Activated T-cell treated with anti-CD3 and anti-CD28 coated beads for 4 hours (primary cell): ENCODE measurements at places on chromosomes 2 and 18.

GRCh38 chr2:228426502-228427216, 245.2 kb upstream of the SPHKAP start:
- DNase-seq = no peak

DNA sequence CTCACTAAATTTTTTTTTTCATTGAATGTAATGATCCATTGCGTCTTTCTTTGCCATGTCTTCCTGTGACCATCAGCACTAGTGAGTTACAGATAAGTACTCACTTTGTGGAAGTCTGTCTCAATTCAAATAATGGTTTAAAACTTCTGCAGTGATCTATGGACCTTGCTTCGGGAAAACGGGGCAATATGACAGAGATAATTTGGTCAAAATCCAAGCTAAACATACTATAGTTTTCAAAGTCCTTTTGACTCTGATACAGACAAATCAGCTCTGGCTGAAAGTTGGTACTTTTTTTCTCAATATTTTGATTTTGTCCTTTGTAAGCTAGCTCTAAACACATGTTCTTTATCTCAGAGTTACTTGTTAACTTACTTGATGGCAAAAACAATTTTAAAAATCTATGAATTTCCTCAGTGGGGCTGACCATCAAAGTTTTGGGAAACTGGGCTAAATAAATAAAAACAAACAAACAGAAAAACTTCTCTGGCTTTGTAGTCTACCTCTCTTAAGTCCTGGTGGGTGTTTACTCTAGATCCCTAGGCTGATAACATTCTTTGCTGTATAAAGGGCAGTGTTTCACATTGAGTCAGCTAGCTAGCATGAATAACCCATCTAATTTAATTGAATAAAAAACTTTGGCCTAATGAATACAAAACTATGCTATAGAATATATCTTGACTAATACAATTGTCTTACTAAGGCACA, 327.6 kb downstream of the RDH14 start:
- no peak for DNase-seq

GRCh38 chr2:132670496-132671150, 618 bp upstream of the LYPD1 start:
- DNase-seq = no peak

DNA sequence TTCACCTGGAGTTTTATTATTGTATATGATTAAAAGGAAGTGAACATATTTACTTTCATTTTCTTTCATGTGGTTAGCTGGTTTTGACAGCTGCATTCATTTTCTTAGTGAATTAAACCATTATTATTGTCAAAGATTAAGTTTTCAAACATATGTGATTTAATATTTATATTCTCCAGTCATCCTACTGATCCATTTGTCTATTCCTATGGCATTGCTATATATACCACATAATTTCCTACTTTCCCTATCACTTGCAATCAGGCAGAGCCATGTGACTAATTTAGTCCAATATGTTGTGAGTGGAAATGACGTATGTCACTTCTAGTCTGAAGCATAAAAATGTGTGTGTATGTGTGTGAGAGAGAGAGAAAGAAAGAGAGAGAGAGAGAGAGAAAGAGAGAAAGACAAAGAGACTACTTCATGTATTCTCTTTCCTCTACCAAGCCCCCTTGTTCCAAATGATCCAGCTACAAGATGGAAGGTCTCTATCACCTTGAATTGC, 12.0 kb upstream of the TACR1 start:
- DNase-seq = no peak

GRCh38 chr2:98346311-98347236, at the start of gene CNGA3:
Gene CNGA3, plus strand, starts transcription at chr2:98346456. Its CDS starts 23,520 bp downstream, at chr2:98369976.
- DNase-seq = no peak

DNA sequence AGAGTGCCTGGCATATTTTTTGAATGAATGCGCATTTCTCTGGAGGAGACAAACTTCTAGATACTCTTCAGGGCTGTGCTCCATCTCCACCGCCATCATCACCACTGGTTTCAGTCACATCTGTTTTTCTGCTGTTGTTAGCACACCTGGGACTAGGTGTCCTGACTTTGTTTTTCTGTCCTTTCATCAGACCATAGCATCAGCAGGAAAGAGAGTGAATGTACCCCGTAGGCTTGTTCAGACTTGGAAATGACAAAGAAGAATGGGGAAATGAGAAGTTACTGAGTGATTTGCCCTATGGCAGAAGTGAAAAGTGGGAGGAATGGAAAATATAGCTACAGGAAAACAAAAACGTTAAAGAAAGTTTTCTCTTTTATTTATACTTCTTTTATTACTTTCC, 965.2 kb upstream of the FANCL start:
- no peak for DNase-seq

DNA sequence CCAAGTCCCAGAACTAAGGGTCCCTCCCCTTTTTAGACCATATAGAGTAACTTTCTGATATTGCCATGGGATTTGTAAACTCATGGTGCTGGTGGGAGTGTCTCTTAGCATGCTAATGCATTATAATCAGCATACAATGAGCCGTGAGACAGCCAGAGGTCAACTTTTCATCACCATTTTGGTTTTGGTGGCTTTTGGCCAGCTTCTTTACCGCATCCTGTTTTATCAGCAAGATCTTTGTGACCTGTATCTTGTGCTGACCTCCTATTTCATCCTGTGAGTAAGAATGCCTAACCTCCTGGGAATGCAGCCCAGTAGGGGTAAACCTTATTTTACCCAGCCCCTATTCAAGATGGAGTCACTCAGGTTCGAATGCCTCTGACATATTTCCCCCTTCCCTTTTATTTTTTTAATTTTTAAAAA, 148.2 kb downstream of the PHLPP1 start:
- no peak for DNase-seq
